ENCODE measurements at places on chromosomes 7 and 10.

DNA sequence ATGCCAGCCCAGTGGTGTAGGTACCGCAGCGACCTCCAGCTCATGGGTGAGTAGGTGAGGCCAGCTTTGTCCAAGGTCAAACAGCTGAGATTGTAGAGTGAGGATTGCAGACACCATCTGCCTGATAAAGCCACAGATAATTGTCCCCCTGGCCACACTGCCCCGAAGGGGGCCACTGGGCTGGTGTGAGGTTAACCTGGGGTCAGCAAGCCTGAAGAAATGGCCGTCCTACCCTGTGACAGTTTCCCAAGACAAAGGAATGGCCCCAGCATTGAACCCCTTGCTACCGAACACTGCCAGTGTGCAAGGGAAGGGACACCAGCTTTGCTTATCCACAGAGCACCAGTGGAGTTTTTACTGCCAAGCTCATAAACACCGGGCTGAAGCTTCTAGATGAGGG lies 23.0 kb downstream of the ECHDC3 start:
- DNase-seq = no peak

GRCh38 chr10:86391986-86392722 lies 25.6 kb upstream of the GRID1 start:
- DNase-seq = no peak

GRCh38 chr7:73811760-73812168 lies 19.0 kb upstream of the CLDN4 start:
- DNase-seq = no peak

DNA sequence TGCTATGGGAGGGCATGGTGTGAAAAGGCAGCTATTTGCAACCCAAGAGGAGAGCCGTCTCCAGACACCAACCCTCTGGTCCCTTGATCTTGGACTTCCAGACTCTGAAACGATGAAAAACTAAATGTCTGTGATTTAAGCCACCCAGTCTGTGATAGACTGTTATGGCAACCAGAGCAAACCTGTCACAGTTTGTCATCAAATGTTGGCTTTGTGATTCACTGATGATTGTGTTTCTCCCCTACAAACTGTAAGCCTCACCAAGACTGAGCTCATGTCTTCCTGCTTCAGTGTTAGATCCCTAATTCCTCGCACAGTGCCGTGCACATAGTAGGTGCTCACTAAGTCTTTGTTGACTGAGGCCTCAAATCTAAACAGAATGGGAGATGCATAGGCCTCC lies 224.6 kb upstream of the PITRM1 start:
- no peak for DNase-seq

DNA sequence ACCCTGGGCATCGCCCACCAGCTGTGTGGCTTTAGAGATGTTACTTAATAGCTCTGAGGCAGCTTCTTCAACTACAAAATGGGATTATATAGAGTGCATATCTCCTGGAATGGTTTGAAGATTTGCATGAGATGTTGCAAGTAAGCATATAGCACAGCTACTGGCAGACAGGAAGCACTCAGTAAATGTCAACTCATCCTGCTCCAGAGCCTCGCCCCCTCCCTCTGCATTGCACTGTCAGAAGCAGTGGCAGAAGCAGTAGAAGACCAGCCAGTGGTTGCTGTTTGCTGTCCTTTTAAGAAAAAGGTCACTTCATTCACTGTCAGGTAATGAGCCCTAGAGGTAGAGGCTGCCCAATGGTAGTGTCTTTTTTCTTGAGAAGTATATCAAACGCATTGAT lies 180.0 kb upstream of the GHITM start:
- no peak for DNase-seq

- DNase-seq = no peak
Measured at GRCh38 chr7:27423290-27423689, 180.7 kb downstream of the EVX1 start.

GRCh38 chr10:84991301-84991700 lies 662.9 kb downstream of the CCSER2 start:
- DNase-seq = no peak

- DNase-seq = no peak
Measured at GRCh38 chr7:80847895-80848294, 71.0 kb downstream of the SEMA3C start.

DNA sequence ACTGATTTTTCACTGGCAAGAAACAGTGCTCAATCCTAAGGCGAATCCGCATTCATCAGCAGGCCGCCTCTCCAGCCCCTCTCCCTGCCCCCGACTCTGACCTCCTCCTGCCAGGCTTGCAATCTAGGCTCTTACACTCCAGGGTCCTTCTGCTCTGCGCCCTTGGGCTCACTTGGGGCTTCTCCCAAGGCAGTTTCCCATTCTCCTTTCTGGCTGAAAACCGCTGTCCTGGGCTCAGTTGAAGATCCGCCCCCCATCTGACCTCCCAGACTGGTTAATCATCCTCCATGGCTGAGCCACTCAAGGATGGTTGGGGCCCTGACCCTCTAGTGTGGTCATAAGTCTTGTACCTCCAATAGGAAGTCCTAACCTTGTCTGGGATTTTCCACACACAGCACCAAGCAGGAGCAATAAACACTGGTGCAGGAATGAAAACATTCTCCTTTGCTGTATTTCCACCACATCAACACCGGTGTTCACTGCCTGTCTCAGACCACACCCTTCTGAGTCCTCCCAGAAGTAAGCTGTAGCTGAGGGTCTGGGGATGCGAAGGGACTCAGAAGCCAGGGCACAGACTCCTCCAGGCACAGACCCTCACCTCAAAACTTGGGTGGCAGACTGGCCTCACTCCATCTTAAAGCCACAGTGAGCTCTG lies 42.4 kb downstream of the TNS3 start:
- no peak for DNase-seq

GRCh38 chr7:94357076-94357475 lies 37.6 kb upstream of the COL1A2 start:
- DNase-seq = no peak

DNA sequence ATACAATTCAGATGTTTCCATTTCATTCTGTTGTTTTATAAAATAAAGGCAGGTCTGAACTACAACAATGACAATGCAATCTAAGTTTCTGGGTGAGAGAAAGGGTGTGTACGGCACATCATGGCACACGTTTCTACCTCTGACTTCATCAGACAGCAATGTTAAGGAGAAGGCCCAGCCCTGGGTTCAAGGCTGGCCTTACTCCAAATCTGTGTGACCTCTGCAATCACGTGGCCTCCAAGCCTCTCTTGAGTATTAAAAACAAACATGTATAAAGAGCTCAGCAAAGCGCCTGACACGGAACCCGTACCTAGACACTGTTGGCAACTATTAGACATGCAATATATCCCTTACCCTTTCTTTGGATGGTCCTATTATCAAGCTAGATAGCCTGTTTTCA lies 114.1 kb downstream of the LARP4B start:
- no peak for DNase-seq
